ENCODE measurements at places on chromosomes 12 and 14. TPM values are rescaled to one million over a fixed set of nuclear protein-coding genes. Genes with fewer than 3 reads are reported as not detected.

DNA sequence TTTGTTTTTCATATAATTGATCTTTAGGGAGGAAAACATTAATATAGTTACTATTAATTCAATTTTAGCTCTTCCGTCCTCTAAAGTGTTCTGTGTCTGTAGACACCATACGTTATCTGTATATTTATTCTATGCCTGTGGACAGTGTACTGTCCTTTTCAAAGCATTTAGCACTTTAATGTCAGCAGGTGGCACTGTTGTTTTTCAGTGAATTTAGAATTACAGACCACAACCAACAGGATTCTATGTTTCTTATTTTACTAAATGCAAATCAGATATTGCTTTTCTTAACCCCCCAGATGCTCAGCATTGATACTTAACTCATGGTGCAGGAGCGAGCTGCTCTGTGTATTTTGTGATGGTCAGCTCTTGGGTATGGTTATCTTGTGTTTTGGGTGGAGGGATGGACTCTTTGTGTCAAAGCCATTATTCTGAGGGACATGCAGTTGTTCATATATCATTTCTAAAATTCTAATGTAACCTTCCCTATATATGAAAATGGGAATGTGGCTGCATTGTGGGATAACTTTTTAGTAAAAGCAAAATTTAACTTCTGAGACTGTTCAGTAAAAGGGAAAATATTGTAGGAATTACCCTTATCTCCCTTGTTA is 65.2 kb downstream of the PAPOLA start:
- no peak for DNase-seq

- peak; percentile 58 for DNase-seq
These were observed 25.5 kb upstream of the FBXO34 start for GRCh38 chr14:55245657-55246268.

DNA sequence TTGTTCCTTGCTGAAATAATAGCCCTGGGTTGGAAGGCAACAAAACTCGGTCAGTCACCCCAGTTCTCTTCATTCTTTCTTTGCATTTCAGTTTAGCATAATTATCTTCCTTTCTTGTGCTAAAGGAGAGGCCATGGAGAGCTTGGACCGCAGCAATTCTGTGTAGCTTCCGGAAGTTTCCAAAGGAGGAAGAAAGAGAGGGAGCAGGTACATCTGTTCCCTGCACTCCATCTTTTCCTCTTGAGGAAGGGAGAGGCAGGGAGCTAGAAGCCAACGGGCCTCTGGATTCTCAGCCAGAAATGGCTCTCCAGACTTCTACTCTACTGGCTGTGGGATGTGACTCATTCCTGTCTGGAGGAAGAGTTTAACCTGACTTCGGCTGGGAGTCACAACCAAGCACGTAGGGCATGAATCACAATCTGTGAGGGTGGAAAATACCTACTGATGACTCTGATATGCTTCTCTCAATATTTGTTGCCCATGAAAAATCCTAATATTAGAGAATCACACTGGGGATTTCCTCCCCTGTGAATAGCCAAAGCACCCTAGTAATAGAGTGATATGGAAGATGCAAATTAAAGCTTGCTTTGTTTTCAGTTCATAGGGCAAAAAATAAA is 17.0 kb downstream of the ANO6 start:
- DNase-seq, result no peak

The SERPINA4 gene
- not detected for total RNA-seq

DNA sequence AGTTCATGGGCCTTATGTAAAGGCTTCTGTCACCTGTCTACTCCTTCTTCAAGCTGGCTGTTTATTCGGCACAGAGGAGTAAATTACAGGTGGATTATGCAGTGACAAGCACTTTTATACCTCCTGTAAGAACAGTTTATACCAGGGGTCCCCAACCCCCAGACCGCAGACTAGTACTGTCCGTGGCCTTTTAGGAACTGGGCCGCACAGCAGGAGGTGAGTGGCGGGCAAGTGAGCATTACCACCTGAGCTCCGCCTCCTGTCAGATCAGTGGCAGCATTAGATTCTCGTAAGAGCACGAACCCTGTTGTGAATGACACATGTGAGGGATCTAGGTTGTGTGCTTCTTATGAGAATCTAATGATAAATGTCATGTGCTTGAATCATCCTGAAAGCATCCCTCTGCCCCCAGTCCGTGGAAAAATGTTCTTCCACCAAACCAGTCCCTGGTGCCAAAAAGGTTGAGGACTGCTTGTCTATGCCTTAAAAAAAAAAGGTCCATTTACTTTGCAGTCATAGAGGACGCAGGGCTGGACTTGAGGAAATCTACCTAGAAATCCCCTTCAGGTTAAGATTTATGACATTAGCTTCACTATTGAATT is 78.8 kb downstream of the ETV6 start:
- DNase-seq, result no peak

DNA sequence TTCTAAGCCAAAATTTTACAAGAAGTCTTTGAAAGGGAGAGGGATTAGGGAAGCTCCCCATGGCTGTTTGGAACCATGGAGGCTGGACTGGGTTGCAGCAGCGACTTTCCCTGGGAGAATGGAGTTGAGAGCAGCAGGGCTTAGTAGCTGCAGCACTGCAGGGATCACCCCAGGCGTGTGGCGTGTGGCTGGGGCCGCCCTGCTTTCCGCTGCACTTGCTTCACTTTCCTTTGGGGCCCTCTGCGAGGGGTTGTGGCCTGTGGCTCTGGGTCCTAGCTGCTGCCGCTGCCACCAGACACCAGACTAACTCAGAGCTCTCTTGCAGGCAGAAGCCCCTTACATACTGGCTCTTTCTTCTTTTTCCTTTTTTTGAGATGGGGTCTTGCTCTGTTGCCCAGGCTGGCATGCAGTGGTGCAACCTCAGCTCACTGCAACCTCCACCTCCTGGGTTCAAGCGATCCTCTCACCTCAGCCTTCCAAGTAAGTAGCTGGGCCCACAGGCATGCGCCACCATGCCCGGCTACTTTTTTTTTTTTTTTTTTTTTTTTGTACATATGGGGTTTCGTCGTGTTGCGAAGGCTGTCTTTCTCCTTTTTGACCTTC is 25.4 kb downstream of the CCDC62 start:
- DNase-seq, result peak; percentile 25

The PCED1B gene
- 0.54 TPM for total RNA-seq

The CPNE6 gene
- total RNA-seq, result not detected

The RNF31 gene
- total RNA-seq, result 103 TPM

The BCL2L14 gene
- not detected for total RNA-seq

DNA sequence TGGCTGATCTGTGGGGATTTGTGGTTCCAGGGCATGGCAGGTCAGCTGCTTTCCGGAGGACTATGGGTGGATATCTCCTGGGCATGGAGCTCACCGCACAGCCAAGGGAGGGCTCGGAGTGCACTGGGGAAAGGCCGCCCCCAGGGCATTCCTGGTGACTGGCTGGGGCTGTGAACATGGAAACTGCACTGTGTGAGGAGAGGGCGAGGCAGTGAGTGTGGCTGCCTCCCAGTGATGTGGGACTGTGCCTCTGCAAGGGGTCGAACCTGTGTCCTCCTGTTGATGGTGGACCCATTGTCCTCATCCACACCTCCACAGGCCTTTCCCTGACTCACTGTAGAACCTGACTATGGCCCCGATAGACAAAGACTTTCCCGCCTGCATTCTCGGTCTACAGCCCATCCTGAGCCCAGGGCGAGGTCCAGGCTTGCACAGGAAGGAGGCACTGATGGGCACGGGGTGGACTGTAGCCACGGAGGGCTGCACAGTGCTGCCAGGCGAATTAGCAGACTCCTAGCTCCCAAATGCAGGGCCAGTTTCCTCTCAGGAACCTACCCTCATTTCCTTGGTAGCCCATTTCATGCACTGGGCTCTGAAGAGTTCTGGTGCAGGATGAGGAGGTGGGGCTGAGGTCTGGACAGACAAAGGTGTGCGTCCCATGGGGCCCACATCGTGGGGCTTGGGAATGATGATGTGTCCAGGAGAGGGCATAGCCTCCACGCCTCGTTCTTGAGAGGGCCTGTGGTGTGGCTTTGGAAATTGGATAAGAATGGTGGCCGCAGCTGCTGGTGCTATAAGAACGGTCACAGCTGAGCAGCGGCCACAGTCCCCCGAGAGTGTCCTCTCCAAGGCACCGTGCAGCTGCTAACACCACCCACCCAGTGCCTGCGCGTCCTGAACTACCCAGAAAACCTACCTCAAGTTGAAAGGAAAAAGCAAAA is 415.1 kb downstream of the TMEM121 start:
- no peak for DNase-seq

The SIX6 gene
- total RNA-seq, result not detected

DNA sequence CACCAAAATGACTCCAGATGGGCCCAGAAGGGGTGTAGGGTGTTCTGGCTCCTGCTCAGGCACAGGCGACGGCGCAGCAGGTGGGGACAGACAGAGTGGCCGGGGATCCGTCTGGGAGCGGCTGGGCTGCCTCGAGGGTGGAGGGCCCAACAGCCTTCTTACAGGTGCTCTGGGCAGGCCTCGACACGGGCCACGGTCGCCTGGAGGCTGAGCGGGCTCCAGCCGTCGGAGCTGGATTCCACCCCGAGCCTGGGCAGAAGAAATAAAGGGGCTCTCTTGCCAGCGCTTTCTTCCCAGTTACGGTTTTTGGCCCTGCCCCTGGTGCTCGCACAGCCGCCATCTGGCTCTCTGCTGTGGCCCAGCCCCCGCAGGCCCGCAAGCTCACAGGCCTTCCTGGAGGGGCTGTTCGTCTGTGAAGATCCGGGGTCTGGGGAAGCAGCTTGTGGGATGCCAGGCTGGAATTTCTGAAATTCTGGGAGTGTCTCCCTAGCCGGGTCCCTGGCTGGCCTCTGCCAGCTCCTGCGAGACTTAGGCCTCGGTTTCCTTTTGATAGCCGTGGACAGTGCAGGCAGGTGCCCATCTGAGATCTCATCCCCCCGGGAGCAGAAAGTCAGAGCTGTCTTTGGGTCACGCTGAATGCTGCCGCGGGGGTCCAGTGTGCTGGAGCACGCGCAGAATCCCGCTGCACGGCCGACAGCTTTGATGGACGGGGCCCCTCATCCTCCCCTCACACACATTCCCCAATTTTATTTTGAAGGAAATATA is 122.7 kb downstream of the PAPOLA start:
- no peak for DNase-seq

DNA sequence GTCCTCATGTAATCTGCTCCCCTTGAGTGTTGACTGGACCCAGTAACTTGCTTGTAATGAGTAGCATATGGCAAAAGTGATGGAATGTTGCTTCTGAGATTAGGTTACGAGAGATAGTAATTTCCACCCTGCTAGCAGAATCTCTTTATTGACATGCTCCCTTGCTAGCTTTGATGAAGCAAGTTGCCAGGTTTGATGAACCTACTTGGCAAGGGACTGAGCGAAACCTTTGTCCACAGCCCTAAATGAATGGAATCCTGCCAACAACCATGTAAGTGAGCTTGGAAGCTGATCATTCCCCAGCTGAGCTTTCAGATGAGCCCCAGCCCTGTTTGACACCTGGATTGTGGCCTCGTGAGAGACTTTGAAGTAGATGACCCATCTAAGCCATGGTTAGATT is 120.8 kb upstream of the PLXNC1 start:
- no peak for DNase-seq

The HOXC6 gene
- not detected for total RNA-seq

DNA sequence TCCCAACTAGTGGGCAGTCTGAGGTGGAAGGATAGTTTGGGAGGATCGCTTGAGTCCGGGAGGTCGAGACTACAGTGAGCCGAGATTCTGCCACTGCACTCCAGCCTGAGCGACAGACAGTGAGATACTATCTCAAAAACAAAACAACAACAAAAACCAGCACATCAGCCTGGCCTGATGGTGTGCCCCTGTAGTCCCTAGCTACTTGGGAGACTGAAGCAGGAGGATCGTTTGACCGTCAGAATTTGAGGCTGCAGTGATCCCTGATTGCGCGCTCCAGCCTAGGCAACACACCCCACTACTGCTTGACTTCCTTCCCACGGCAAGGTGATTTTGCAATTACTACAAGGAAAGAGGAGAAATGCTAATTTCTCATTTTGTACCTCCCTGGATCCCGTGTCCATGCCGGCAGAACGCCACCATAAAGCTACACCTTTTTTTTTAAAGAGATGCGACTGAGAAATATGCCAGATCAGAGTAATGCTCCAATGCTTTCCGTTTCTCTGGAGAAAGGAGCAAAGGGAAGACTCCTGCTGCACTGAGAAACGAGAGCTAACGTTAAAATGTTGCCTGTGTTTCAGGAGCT is 672 bp upstream of the SCFD1 start:
- DNase-seq, result peak; percentile 26

DNA sequence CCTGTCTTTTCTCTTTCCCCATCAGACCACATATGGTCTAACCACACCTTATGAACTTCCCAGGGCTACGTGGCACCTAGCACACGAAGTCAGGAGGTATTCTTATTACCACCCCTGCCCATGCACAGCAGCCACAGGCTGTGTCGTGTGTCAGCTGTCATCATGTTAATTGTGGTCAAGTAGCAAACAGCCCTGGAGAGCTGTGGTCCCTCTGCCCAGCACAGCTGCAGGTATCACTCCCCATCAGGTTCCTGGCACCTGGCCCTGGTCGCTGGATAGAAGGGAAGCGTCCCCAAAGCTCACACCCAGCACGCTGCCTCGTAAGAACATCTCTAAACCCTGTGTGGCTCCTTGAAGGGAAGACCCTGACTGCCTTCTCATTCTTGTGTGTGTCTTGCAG is 45.4 kb downstream of the CLMN start:
- no peak for DNase-seq

DNA sequence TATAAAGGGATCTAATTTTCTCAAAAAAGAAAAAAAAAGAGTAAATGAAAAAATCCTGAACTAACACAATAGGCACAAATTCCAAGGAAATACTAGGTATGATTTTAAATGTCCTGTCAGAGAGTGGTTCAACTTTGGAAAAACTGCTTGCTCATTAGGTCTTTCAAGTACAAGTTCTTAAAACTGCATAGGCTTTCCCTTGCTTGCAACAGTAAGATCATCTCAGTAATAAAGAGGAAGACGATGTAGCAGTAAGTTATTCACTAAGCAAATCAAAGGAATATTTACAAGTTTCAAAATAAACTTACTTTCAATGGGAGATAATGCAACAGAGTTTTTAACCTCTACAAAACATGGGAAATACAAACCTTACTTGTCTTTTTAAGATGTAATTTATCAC is 21.6 kb downstream of the CORO1C start:
- no peak for DNase-seq

The GNB3 gene
- total RNA-seq, result 1.9 TPM

DNA sequence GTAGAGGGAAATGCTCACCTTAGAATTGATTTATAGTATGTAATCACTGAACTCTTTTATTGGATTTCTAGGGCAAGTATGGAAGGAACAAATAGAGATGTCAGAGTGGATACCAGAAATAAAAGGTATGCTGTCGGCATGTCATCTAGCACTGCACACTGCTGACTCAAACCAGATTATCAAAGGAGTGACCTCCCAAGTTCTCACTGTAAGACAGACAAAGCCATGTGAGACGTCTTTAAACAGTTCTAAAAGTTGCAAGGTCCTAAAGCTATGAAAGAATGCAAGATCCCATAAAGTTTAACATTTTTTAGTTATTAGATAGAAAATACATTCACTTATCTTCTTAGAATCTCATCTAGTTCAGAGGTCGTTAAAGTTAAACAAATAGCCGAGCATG is 70.0 kb upstream of the CPM start:
- no peak for DNase-seq

GRCh38 chr12:4932576-4932975 is 22.9 kb downstream of the KCNA1 start:
- DNase-seq, result no peak

All from hematopoietic multipotent progenitor cell (in vitro differentiated cells).